ENCODE measurements at places on chromosomes 7 and 10.

DNA sequence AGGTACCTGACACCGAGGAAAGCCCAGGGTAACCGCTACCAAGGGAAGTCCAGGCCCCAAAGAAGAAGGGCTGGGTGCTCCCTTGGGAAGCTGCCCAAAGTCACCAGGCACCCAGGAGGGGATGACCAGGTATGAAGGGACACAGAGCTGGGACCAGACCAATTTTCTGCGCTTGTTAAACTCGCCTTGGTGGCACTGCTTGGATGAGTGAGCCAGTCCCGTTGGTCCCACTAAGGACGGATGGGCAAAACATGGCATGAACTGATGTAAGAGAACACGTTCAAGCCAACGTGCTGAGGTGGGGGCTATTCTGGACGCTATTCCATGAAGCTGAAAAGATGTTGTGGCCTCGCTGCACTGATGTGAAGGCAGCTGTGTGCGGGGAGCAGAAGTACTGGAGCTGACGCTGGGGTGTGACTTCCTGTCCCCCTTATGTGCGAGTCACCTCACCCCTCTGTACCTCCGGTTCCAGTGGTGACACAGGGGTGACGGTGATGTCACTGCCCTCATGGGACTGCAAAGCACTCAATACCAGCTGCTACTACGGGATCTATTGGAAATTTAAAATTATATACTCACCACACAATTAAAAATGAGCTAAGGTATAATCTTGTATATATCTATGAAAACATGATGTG lies 73.6 kb downstream of the COBL start:
- no peak for DNase-seq

DNA sequence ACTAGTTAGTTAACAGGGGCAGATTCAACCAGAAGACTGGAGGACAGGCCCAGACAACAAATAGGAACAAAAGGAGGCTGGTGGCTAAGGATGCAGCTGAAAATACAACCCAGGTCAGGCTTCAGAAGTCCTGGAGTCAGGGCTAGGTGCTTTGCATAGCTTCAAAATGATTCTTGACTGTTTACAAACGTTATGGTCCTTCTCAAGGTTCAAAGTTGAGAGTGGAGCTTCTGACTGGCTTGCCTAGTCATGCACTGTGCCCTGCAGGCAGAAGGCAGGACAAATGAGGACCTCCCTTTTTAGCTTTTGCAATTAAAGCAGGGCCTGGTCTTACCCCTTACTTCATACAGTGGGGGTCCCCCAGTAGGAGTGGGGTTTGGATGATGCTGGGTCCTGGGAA lies 4.4 kb upstream of the CDH23 start:
- no peak for DNase-seq

- no peak for DNase-seq
These were observed 277.5 kb downstream of the PLXNA4 start for GRCh38 chr7:132298790-132299189.

- no peak for DNase-seq
These were observed 932 bp downstream of the NYAP1 start for GRCh38 chr7:100484673-100485045.

GRCh38 chr10:117553815-117554172 lies 11.2 kb downstream of the EMX2 start:
- no peak for DNase-seq

DNA sequence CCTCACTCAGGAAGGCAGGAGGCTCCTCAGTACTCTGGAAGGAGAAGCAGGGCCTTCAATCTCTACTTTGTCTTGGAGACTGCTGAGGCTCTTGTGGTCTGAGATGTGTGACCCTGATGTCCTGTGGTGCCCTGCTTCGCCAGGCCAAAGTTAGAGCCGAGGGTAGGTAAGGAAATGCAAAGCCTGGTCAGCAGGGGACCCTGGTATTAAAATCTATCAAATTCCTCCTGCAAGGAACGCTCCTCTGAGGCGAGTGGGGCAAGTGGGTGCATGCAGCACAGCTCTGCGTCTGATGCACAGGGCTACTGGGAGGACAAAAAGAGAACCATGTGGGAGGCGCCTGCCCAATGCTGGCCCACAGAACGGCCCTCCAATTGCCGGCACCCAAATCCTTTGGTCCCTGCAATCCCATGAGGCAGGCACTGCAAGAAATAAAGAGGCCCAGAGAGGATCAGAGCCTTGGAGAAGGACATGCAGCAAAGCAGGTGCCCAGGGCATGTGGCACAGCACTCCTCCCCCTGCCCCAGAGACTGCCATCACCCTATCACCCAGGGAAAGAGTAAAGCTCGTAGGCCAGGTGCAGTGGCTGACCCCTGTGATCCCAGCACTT lies 23.1 kb upstream of the ZMIZ1 start:
- no peak for DNase-seq

- DNase-seq: no peak
These were observed 222.7 kb downstream of the CHCHD3 start for GRCh38 chr7:132859199-132859598.

- DNase-seq: no peak
These were observed 498.7 kb upstream of the MKI67 start for GRCh38 chr10:128624656-128625530.

GRCh38 chr7:55350281-55350680 lies 14.9 kb upstream of the LANCL2 start:
- no peak for DNase-seq

DNA sequence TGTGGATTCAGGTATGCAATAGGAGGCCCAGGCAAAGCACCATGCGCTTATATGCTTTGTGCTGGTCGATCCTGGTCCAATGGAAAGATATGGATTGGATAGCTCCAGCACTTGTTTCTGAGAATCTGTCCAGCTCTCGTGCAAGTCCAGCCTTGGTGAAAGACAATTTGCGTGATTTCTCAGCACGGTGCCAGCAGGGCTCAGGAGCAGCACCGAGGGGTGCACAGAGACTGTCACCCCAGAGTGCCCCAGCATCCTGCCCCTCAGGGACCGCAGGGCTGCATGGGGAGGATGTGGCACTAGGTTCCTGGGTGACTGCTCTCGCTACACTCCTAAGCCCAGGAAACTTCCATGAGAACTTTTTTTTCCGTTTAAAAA lies 225.2 kb downstream of the WDR37 start:
- DNase-seq: no peak

DNA sequence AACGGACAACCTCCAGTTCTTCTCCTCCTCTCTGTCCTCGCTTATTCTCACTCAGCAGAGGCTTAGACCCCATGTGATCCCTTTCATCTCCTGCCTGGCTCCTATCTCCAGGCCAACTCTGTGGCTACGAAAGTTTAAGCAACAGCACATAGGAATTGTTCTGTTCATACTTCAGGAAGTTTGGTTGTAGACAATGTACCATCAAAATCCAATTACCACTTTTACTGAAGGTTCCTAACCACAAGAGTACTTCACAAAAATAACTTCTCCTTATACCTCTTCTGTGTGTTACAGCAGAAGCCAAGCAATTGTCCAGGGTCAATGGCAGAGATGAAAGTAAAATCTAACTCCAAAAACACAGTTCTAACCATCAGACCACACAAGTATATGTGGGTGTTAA lies 80.0 kb downstream of the SLC25A13 start:
- no peak for DNase-seq

DNA sequence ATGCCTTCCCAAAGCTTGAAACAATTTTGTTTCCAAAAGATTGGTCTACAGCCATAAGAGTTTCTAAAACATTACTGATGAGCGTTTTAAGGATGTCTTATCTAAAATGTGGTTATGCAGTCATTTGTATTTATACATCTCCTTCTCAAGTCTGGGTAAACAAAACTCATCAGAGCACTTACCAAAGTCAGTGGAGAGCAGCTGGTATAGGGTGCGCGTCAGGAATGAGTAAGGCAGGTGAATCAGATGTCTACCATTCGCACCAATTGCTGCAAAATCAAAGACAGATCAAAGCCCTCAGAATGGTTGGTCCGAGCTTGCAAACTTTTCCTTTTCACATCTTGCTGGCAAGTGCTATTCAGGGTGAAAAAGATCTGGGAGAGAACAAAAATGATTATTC lies 65.6 kb upstream of the FAM171A1 start:
- no peak for DNase-seq

GRCh38 chr10:127283017-127283416 lies 86.6 kb upstream of the INSYN2A start:
- DNase-seq: no peak

DNA sequence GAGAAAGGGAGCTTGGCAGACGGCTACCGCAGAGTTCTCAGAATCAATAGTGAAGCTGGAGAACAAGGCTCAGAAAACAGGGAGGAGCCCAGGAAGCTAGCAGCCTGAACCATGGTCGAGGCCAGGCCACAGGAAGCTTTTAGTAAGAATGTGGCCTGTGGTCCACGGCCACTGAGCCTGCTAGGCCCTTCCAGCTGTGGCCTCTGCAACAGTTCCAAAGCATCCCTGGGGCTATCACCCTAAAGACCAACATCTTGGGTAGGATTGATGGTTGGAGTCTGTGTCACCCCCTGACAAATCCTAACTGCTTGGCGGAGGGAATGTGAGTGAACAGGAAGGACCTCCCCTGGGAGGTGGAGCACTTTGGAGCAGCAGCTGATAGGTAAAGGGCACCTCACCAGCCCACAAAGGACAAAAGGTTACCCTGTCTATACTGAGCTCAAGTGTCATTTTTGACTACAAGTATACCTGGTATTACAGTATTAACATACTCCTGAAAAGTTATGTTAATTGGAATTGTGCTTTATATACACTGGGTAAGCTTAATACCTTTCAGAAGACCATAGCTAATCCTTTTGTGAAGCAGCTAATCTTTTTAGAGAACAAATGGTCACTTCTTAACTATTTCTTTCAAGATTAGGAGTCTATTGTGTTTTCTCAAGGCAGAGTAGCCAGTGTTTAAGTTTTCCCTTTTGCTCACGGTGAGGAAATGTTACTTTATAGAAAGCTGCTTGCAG lies 18.7 kb downstream of the PTPRE start:
- no peak for DNase-seq

DNA sequence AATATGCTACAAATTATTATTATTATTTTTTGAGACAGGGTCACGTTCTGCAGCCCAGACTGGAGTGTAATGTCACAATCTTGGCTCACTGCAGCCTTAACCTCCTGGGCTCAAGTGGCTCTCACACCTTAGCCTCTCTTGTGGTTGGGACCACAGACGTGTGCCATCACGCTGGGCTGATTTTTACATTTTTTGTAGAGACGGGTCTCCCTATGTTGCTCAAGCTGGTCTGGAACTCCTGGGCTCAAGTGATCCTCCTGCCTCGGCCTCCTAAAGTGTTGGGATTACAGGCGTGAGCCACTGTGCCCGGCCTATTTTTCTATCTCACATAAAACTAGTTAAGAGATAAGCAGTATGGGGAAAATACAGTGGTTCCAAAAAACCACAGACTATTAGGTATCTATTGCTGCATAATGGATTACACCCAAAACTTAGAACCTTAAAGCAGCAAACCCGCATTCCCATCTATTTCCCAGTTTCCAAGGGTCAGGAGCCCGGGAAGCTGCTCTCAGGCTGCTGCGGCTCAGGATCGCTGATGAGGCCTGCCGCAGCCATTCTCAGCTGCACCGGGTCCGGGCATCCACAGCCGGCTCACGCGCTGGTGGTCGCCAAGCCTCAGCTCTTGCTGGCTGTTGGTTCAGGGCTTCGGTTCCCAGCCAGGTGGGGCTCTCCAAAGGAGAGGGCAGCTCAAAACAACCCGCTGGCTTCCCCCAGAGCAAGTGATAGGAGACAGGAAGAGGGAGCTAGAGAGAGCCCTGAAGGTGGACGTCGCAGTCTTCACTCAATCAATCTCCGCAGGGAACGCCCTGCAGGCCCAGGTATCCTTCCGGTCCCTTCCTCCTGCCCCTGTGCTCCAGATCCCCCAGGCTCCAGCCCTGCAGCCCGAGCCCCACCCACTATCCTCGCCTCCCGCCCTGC lies 128.2 kb downstream of the UBE2H start:
- DNase-seq: no peak

DNA sequence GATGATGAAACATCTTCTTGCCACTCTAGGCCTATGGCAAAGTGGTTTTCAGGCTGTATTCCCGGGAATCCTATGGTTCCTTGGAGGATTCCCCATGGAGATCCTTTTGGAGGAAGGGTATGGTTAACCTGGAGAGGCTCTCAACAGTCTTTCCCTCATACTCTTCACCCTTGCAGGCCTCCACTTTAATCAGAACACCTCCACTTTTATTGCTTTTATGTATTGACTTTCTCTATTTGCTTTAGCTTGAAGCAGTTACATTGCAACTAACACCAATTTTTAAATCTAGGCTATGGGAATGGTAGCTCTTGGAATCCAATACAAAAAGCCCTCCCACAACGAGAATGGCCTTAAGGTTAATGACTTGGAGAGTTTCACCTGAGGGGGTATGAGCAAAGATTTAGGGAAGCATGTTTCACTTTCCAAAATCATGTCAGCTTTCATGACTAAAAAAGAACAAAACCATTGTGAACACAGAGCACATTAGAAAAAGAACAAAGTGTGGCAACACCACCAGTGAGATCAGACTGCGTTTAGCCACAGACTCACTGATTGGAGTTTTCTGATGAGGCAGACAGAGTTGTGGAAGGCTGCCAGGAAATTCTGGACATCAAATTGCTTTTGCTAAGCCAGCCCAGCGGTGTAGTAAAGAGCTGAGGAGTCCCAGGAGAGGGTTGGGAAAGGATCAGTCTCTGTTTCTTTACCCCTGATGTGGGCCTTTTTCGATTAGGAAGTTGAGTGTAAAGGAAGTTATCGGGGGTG lies 130.4 kb upstream of the BMPER start:
- DNase-seq: peak; percentile 30

- DNase-seq: peak; percentile 97
These were observed 106.7 kb downstream of the TES start for GRCh38 chr7:116316838-116317628.

Measured in GM04504 (cell line).